Activated CD4-positive, alpha-beta T cell treated with anti-CD3 and anti-CD28 coated beads for 48 hours (primary cell): ENCODE measurements at places on chromosomes 1 and 21.

DNA sequence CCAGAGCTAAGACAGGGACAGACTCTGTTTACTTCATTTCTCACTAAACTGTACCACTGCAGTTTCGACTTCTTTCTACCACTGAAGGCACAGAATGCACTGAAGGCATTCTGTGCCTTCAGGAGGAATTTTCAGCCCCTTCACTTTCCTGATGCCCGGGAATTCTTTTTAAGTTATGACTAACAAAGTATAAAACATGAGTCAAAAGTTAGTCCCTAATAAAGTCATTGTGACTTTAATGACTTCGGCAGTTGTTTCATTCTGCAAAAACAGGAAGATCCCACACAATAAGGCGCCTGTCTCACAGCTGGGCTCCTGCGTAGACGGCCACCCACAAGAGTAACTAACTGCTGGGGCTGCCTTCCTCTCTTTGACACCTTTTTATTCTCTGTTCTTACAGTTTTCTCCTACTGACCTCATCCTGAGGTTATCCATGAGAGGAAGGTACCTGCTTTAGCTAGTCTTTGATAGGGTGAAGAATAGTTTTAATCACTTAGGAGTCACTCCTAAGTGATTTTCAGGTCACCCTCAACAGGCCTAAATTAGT, 183.9 kb upstream of the SGIP1 start:
- peak; percentile 68 for DNase-seq

DNA sequence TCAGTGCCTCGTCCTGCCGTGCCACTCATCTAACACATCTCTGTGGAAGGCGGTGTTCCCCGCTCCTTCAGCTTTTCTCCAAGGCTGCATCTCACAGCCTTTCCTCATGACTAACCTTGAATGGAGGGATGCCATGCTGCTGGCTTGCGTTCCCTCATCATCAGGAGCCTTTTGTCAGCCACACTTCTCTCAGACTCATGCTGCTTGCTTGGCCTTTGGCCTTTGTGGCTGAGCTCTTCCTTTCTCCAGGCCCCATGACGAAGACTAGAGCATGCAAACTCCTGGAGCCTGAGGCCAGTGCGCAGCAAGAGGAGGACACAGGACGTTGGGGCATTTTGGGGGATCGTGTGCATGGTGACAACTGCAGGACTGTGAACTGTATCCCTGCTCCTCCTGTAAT, 70.8 kb downstream of the SYT2 start:
- no peak for DNase-seq

DNA sequence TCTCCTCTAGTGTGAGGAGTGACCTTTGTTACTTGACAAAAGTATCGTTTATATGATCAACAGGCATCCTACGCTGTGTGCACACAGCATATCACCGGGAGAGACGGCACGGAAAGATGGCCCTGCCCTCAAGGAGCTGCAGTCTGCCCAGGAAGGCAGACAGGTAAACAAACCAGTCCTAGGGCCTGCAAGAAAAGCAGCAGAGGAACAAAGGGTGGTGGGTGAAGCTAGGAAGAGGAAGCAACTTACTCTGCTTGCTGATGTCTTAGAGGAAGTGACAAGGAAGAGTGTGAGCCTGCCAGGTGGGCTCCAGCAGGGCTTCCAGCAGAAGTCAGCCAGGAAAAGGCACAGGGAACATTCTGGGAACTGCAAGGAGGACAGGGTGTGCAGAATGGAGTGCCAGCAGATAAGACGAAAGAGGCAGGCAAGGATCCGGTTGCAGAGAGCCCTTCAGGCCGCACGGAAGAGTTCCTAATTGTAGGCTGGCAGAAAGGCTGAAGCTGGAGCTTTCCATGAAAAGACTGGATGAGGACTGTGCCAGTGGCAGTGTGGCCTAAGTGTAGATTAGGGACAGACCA, 106.7 kb downstream of the SLC45A1 start:
- DNase-seq = peak; percentile 64

DNA sequence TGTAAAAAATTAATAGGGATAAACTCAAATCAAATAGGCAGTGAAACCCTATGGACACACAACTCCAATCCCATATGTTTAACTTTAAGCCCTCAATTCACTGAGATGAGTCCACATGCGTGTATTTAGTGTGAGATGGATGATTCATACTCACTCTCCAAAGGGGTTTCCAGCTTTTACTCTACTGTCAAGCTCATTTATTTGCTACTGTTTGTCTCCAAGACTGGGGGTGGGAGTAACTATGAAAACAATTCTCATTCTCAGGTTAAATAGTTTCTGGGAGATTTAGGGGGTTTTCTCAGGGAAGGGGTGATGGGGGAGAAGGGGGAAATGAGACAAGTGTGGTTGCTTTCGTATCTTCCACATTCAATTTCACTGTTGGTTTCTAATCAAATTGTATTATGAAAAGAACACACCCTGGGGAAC, 2.7 kb downstream of the RAB29 start:
- no peak for DNase-seq

GRCh38 chr1:93219443-93219842, 38.9 kb downstream of the CCDC18 start:
- peak; percentile 17 for DNase-seq

DNA sequence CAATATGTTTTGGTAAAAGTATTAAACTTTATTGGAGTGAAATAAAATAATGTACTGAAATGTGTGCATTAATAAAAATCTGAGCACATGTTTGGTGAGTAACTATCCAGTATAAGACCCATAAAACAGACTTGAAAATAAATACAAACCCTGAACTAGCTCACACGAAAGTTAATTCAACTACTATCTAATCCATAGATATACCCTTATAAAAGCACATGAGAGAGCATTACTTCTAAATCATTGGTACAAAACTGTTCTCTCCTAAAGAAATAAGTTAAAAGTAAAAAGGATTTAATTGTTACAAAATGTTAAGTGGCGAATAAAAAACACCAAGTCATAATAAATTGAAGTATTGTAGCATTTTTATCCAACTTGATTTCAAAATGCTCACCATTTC, 295.6 kb downstream of the PTPRC start:
- no peak for DNase-seq

DNA sequence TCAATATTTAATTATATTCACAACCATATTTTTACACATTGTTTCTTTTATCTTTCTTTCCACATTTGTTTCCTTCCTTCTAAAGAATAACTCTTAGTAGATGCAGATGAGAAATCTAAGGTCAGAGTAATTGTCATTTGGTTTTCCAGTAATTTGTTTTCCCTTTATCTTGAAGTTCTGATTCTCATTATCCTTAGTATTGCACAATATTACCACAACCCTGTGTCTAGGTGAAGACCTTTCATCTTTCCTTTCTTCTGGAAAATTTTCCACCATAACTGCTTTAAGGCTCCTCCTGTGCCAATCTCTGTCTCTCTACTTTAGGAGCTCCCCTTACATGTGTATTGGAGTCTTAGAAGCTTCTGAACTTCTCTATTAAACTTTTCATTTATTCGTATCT, 209.0 kb downstream of the DPYD start:
- DNase-seq = no peak

- DNase-seq = no peak
These were observed 5.3 kb upstream of the SFT2D2 start for GRCh38 chr1:168220470-168220871.

DNA sequence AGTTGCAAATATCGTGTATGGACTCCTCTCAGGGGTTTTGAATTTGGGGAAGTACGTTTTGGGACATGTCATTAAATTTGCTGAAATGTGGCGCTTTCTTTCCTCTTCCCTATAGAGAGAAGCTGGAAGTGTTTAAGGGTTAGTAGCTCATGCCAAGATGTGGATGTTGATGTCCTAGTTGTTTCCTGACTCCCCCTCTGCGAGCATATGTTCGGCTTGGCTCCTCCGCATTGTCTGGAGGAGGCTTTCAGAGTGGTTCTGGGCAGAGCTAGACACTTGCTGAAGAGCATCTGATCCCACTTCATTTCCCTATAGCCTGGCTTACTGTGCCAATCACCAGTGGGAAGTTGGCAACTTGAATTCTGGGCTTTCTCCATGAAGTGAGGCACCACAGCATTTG, 347.4 kb upstream of the B3GALT2 start:
- DNase-seq = no peak
